Left ventricle myocardium inferior (tissue), 1 donor: ENCODE measurements at places on chromosomes 2 and 18. TPM values are rescaled to one million over a fixed set of nuclear protein-coding genes. Genes with fewer than 3 reads are reported as not detected.

DNA sequence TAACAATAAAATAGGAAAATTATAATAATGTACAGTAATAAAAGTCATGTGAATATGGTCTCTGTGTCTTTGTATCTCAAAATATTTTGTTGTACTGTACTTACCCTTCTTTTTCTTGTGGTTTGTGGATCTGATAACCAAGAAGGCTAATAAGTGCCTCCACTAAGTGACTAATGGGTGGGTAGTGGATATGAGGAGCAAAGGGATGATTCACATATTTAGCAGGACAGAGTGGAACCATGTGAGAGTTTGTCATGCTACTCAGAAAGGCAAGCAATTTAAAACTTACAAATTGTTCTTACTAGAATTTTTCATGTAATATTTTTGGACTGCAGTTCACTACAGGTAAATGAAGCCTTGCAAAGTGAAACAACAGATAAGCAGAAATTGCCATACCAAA, 1241.2 kb upstream of the CDH2 start:
- DNase-seq, result no peak

DNA sequence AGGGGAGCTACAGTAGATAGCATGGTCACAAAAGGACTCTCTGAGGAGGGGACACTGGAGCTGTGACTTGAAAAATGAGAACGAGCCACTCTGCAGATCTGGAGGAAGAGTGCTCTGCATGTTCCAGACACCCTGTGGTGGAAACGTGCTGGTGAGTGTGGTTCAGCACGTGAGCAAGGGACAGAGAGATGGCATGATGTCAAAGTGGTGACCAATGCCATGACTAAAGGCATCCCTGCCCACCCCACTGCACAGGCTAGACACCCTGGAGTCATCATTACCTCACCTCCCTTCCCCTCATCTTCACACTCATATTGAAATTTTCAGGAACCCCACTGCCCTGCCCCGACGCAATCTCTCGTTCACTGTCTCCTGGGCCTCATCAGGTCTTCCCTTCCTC, 56.5 kb downstream of the SLC4A5 start:
- DNase-seq, result no peak

The PAIP2B gene
- total RNA-seq, result 76.6 TPM

The SLC9A4 gene
- total RNA-seq, result not detected

DNA sequence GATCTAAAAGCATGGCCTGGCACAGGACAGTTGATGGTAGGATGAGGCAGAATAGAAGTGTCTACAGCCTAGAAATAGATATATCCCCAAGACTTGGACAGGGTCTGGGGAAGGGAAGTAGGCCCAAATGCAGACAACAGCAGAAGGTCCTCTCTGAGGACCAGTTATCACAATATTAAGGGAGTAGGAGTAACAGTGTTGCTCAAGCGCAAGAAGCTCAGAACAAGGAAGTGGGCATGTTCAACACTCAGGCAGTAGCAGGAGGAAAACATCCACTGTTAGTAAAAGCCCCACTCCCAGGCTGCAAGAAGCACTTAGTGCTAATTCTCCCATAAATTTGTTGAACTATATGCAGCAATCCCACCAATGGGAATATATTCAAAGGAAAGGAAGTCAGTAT, 314.7 kb downstream of the METTL4 start:
- no peak for DNase-seq

GRCh38 chr2:26653207-26654060, 12.3 kb upstream of the CIB4 start:
- DNase-seq, result no peak

The CACNB4 gene
- total RNA-seq, result 0.25 TPM

DNA sequence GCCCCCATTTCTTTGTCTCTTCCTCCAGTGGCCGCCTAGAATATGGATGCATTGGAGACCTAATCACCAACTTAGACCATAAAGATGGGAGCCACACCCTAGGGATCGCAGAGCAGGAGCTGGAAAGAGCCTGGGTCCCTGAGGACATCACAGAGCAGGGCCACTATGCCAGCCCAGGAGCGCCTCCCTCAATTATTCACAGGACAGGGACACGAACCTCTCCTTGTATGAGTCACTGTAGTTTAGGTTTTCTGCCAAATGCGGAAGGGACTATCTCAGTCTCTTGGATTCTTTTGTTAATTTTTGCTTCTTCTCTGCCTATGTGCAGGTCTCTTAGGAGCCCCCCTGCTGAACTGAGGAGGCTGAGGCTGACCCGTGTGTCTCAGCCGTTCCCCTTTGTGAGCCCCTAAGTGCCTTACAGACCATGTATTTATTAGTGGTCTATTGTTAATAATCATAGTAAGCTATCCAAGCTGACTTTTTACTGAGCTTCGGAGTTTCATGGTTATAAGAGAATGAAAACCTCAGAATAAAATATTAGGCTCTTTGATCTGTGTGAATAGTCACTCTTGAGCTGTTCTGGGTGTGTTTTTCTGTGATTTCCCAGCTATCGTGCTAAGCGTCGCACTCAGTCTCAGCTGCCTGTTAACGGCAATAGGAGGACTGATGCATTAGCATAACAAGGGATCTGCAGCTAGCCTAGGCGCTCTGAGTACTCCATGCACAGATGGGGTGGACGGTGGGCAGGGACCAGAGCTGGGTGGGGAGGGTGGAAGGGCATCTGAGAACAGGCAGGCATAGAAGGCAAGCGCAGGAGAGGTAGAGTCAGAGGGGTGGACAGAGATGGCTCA, 12.7 kb upstream of the PTPN4 start:
- DNase-seq, result no peak

The RIT2 gene
- total RNA-seq, result not detected

The MPP4 gene
- not detected for total RNA-seq
